ENCODE measurements at places on chromosomes 6 and 20.

- DNase-seq: no peak
Measured at GRCh38 chr20:56368351-56369134, 9.8 kb downstream of the FAM210B start.

GRCh38 chr20:5797843-5798462, 47.8 kb downstream of the SHLD1 start:
- no peak for DNase-seq

DNA sequence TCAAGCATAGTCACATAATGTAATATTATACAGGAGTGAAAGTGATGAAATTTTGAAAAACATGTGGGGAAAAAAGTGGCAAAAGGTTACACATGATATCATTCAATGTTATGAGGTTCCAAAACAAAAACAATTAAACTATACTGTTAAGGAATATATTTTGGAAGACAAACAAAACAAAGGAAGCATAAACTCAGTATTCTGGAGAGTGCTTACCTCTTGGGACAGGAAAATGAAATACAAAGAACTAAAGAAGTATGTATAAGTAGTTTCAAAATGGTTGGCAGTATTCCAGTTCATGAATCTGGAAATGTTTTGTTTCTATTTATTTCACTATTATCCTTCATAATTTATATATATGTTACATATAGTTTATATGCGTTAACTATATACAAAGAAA, 213.5 kb downstream of the MOXD1 start:
- DNase-seq: no peak

GRCh38 chr6:169701311-169701953, 397 bp downstream of the WDR27 start:
- DNase-seq: no peak

DNA sequence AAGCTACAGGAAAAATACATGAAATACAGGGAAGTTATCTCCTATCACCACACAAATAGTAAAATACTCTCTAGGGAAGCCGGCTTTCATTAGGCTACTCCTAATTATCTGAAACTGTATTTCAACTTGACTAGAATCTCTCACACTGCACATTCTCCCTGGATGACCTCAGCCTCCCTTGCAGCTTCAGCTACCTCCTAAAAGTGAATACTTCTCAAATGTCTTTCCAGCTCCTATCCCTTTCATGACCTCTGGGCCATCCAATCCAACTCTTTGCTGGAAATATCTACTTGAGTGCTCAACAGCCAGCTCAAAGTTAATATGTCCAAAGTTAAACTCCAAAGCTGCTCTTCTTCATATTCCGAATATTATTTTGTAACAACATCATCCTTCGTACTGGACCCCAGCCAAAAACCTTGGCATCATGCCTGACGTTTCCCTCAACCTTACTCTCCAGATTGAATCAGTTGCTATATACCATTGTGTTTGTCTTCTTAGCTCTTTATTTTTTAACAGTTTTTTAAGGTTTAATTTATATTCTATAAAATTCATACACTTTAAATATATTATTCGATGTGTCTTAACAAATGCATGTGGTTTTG, 29.4 kb upstream of the KIF6 start:
- DNase-seq: no peak

GRCh38 chr6:107689190-107689589, 134.9 kb downstream of the SCML4 start:
- DNase-seq: no peak

DNA sequence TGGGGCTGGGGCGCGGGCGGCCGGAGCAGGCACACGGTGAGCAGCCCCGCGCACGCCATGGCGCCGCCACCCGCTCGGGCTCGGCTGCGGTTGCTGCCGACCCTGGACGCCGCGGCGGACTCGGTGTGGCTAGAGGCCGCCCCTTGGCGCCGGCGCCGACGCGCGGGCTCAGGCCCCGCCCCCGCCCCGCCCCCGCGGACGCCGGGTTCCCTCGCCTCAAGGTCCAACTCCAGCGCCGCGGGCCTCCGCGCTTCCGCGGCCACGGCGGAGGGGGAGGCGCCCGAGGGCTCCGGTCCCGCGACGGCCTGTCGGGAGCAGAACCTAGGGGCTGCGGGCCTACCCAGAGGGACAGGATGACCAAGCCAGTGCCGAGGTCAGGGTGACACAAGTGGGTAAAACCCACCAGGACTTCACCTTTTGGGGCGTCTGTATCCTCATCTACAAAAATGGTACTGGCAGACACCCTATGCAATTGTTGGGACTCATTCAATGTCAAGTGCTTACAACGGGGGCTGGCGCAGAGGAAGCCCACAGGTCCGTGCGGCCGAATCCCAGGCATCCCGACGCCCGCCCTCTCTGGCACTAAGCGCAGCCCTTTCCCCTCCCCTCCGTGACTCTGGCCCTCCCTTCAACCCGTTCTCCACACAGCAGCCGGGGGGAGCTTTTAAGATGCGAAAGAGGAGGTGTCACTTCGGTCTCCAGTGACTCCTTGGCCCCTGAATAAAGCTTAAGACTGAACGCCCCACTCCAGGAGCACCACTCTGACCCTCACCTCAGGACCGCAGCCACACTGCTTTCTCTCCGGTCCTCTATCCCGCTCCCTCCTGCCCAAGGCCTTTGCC, at the start of gene NECAB3:
Gene NECAB3, minus strand, starts transcription at position 135 of the 842 bp plus-strand sequence. Its CDS starts 76 bp downstream, at position 59.
- no peak for DNase-seq

GRCh38 chr6:15359335-15359862, 113.5 kb downstream of the JARID2 start:
- DNase-seq: no peak
